ENCODE measurements at places on chromosomes 6 and 20. TPM values are rescaled to one million over a fixed set of nuclear protein-coding genes. Genes with fewer than 3 reads are reported as not detected.

ZNF391 gene
- total RNA-seq, result 0.35 TPM

NEDD9 gene
- 47.4 TPM for total RNA-seq

RAD21L1 gene
- total RNA-seq, result not detected

KCNK16 gene
- total RNA-seq, result not detected

HTR1E gene
- not detected for total RNA-seq

Data from A549 treated with ZK216348 at 1 μM for 4 hours (cell line).